ENCODE measurements at places on chromosomes 1 and 21.

- no peak for DNase-seq
Measured at GRCh38 chr1:204685236-204686006, at the start of gene LRRN2. LRRN2 (minus strand) TSS chr1:204685738; CDS start chr1:204619992, 65,746 bp downstream.

- no peak for DNase-seq
Measured at GRCh38 chr21:42568866-42569731, 55.4 kb downstream of the SLC37A1 start.

- no peak for DNase-seq
Measured at GRCh38 chr1:228833911-228834688, 98.8 kb downstream of the RHOU start.

- no peak for DNase-seq
Measured at GRCh38 chr1:24769656-24770651, 24.7 kb downstream of the CLIC4 start.

Measured in central memory CD4-positive, alpha-beta T cell (primary cell).